Esophagus muscularis mucosa (tissue), 4 donors: ENCODE measurements at places on chromosomes 6 and 20. TPM values are rescaled to one million over a fixed set of nuclear protein-coding genes. Genes with fewer than 3 reads are reported as not detected.

PPIL6 gene
- 2.2 TPM for total RNA-seq

KIF16B gene
- 17.7 TPM for total RNA-seq

- no peak for DNase-seq
These were observed 224.2 kb downstream of the SYNDIG1 start for GRCh38 chr20:24693466-24694156.

BMP5 gene
- total RNA-seq: 1.6 TPM
